Epithelial cell of proximal tubule (primary cell): ENCODE measurements at places on chromosomes 12 and 14. TPM values are rescaled to one million over a fixed set of nuclear protein-coding genes. Genes with fewer than 3 reads are reported as not detected.

Gene CATSPERB
- not detected in 2 replicates for total RNA-seq

Gene FAR2
- 13.5 and 25.2 TPM in 2 replicates for total RNA-seq

Gene RTRAF
- total RNA-seq, result 96.9 and 101 TPM in 2 replicates

Gene POP5
- 23.1 and 54.5 TPM in 2 replicates for total RNA-seq
